ENCODE measurements at places on chromosomes 4 and X.

DNA sequence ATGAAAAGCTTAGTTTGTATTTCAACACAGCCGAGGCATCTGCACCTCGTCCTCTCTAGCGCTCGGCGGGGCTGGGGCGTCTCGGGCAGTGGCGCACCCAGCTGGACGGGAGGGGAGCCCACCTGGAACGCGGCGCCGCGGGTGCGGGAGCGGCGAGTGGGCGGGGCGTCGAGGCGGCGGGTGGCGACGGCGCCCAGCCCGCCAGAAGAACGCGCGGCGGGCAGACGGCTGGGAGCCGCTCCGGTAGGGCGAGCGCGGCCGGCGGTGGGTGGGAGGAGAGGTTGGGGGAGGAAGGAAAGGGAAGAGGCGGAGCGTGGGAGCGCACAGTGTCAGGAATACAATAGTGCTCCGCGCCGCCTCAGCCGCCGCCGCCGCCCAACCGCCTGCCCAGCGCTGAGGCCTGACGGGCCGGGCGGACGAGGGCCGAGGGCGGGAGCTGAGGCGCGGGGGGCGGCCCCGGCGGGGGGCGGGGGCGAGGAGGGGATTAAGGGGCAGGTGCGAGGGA lies at the start of gene JADE3:
Gene JADE3, plus strand, starts transcription at position 324 of the 505 bp plus-strand sequence. CDS start 72,474 bp downstream, outside the sequence.
- DNase-seq, result peak; percentile 32

- no peak for DNase-seq
Measured at GRCh38 chrX:78665342-78665741, 6.2 kb upstream of the RTL3 start.

GRCh38 chrX:149837639-149838038 lies 43.3 kb upstream of the MAGEA8 start:
- DNase-seq, result peak; percentile 16

- DNase-seq, result no peak
Measured at GRCh38 chr4:149718500-149718899, 97.1 kb downstream of the IQCM start.

GRCh38 chrX:96407501-96407900 lies 277.1 kb upstream of the DIAPH2 start:
- DNase-seq, result no peak

GRCh38 chrX:41490446-41490845 lies 43.3 kb downstream of the NYX start:
- DNase-seq, result no peak

GRCh38 chrX:8783097-8783713 lies 18.0 kb downstream of the FAM9A start:
- DNase-seq, result peak; percentile 8

GRCh38 chr4:56627375-56627774 lies 53.7 kb downstream of the HOPX start:
- DNase-seq, result no peak

GRCh38 chrX:49282647-49283011 lies 13.0 kb downstream of the PPP1R3F start:
- DNase-seq, result no peak

DNA sequence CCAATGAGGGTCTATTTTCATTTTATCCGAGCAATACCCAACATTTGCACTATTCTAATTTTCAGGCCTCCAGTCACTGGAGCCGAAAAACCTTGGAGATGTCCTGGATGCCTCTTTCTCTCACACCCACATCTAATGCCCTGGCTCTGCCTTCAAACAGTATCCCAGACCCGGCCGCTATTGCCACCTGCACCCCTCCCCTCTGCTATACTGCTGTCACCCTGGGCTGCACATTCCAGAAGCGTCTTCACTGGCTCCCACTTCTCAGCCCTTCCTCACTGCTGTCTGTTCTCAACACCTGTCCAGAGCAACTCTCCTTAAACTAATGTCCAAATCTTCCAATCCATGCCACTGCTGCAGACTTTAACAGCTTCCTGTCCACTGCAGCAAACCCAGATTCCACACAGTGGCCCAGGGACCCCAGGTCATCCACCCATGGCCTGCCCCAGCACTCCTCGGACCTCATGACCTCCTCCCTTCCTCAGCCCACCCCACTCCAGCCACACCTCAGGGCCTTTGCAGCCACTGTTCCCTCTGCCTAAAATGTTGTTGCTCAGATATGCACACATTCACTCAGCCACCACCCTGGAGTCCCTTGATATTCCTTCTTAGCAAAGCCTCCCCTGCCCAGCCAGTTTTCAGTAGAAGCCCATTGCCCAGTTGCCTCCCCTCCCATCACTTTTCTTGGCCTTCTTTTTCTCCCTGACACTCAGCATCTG lies 30.5 kb upstream of the PPP2R2C start:
- no peak for DNase-seq
